ENCODE measurements at places on chromosomes 12 and 14.

GRCh38 chr12:65168681-65169319 is 583 bp upstream of the LEMD3 start:
- DNase-seq: no peak

DNA sequence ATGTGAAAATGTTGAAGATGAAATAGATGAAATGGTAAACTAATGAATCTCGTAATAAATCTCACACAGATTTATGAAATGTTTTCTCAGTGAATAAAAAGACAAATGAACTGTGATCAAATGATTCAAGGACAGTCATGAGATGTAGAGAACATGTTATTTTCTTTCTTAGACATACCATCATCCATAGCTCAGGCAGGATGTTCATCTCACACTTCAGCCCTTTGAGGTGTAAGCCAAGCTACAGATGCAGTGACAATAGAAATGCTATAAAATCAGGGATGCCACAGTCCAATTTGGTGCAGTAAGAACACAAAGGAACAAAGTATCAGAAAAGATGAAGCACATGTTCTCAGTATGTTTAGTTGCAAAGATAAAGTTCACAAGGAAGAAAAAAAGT is 242.7 kb upstream of the KRR1 start:
- no peak for DNase-seq

DNA sequence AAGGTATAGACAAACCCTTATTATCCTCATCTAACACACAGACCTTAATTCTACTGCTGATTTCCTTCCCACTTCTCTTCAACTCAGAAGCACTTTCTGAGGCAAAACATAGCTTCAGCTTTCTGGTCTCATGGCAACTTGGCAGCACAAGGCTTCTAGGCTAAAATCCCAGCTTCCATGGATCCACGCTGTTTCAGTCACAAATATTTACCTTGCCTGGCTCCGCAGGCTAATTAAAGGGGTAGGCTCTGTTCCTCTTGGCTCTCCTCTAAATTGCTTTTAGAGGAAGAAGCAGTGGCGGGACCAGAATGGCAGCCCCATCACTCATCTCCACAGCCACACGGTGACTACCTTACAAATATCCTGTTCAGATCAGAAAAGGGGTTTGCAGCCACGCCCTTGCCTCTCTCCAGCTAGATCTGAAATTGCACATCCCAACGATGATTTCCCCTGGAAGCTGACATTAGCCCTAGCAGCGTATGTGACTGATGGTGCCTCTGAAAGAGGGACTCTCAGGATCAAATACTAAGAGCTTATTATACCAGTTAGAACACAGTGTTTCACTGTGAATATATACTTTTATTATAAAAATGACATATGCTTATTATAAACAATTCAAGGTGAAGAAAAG is 221.5 kb upstream of the NUDT4 start:
- no peak for DNase-seq

- no peak for DNase-seq
Observed at GRCh38 chr12:40560848-40561247, 131.4 kb upstream of the CNTN1 start.

Data from stimulated activated CD4-positive, alpha-beta T cell treated with anti-CD3 and anti-CD28 coated beads, TNF-alpha, amount 100 ng/mL, for 48 hours (primary cell).